ENCODE measurements at places on chromosomes 2 and 18. TPM values are rescaled to one million over a fixed set of nuclear protein-coding genes. Genes with fewer than 3 reads are reported as not detected.

MEMO1 gene
- total RNA-seq, result 19.5 TPM

COL3A1 gene
- total RNA-seq, result 35,960 TPM

ITPRIPL1 gene
- 5.5 TPM for total RNA-seq

B3GNT7 gene
- 3.9 TPM for total RNA-seq
